ENCODE measurements at places on chromosomes 4 and X.
A peak's percentile ranks its signal among the peaks of the same experiment; 100 is the strongest.

DNA sequence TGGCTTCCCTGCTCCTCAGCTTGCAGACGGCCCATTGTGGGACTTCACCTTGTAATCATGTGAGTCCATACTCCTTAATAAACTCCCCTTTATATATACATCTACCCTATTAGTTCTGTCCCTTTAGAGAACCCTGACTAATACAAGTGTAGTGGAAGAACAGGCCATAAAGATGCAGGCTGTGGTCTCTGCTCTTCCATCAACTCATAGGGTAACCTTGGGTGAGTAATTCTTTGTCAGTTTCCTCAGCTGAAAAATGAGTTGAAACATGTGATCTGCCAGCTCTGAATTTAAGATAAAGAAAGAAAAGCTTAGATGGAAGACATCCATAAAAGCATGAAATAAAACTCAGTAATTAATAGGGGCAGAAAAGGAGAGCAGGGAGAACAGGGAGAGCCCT lies 103.6 kb downstream of the ENOX2 start:
- DNase-seq = no peak

DNA sequence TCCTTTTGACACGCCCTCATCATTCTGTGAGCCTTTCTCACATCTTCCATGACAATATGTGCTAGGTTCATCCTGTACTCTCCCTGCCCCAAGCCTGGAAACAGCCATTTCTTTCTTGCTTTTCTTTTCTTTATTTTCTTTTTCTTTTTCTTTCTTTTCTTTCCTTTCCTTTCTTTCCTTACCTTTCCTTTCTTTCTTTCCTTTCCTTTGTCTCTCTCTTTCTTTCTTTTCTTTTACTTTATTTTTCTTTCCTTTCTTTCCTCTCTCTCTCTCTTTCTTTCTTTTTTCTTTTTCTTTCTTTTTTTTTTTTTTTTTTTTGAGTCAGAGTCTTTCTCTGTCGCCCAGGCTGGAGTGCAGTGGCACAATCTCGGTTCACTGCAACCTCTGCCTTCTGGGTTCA lies 14.6 kb downstream of the PPP1R3F start:
- no peak for DNase-seq

- DNase-seq = peak; percentile 32
Measured at GRCh38 chr4:94452476-94453371, 982 bp downstream of the PDLIM5 start.

DNA sequence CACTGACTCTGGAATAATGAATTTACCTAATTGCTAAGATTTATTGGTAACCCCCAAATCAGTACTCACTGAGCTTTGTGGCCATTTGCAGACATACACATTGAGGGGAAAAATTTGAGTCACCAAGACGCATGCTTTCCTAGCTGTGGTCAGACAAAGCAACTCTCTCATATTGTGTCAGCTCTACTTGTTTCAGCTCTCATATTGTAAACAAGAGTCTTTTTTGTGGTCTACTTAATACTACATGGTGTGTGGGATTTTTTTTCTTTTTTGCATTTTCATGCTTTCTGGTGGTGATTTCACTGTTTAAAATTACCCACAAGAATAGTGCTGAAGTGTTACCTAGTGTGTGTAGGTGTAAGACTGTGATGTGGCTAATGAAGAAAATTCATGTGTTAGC lies 428.2 kb upstream of the GALNT7 start:
- no peak for DNase-seq

- no peak for DNase-seq
Measured at GRCh38 chr4:13617801-13618200, 9.7 kb downstream of the BOD1L1 start.

DNA sequence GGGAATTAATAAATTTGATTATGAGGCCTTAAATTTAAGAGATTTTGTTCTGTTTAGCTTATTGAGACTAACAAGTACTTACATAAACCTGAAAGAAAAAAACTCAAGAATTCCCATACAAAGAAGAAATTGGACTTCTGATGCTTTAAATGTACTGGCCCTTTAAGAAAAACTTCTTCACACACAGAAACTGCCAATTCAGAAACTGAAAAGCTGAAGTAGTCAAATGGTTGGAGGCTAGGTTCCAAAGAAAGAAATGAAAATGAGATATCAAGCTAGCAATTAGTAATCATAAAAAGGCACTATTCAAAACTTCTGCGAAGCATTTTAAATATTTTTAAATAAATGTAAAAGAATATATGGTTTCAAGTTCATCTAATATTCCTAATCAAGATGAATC lies 151.3 kb downstream of the THOC2 start:
- DNase-seq = no peak

DNA sequence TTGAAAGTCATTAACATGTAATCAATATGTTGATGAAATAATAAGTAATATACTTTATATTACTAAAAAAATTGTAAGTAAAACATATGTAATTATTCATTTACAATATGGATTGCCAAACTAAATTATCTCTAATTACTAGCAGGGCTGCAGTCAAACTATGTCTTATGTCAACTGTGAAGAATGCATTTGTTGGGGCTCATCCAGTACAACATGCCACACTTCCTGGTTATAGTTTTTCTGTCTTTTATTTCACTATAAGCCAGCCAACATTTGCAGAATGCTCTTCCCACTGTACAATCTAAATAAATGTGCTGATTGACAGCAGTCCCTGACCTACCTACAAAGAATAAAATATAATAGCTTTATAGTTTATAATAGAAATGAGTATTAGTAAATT lies 975.4 kb upstream of the NDST4 start:
- no peak for DNase-seq

DNA sequence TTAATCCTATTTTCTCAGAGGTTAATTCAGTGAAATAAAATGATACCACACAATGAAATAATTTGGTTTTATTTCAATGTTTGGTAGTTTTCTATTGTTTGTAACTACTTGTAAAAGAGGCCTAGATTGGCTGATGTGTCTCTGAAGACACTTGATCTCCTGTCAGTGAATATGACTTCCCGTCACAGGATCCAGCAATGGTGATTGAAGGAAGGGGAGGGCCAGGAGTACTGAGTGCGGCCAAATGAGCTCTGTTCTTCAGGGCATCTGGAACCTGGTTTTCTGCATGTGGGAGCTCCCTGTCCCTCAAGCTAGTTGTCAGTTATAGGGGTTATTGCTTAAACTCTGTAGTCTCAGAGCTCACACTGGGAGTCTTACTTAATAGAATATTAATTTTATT lies 86.5 kb upstream of the OTUD4 start:
- DNase-seq = no peak

- DNase-seq = no peak
Measured at GRCh38 chr4:151905197-151905596, 144.4 kb upstream of the GATB start.

GRCh38 chr4:105345838-105346237 lies 128.0 kb downstream of the PPA2 start:
- DNase-seq = no peak

DNA sequence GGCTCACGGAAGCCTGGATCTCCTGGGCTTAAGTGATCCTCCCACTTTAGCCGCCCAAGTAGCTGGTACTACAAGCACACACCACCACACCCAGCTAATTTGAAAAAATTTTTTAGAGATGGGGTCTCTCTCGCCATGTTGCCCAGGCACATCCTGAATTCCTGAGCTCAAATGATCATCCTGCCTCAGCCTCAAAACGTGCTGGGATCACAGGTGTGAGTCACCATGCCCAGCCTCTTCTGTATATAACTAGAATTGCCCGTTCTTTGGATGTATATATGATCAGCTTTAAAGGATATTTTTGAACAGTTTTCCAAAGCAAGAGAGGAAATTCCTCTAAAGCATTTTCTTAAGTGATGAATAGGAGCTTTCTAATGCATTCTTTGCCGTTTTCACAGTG lies 22.7 kb downstream of the ZFP42 start:
- no peak for DNase-seq

DNA sequence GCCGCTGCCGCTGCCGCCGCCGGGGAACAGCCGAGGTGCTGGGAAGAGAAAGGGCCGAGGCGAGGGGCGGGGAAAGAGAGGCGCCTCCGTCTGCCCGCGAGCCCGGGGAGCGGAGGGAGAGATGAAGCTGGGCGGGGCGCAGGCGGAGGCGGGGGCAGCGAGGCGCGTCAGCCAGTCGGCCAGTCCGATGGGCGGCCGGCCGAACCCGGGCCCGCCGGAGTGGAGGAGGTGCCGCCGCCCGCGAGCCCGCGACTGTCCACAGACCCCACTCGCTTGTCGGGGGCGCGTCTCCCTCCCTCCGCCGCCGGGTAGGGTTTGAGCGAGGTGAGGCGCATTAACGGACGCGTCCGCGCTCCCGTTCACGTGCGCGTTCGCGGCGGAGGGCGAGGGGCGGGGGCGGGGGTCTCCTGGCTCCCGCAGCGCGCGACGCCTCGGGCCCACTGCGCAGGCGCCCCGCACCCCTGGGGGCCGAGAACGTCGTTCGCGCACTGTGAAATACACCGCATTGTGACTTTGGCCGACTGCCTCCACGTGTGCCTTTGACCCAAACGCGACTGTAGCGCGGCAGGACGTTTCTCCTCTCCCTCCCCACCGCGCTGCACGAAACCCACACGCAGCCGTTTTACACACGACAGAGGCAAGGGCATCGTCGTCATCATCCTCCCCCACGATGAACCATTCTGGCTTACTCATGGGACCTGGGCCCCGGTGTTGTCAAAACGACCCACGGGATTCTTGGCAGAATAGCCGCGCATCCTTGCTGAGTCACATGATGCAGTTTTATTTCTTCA lies at the start of gene NUDT11:
Gene NUDT11, minus strand, starts transcription at position 92 of the 791 bp plus-strand sequence. CDS start 148 bp downstream, outside the sequence.
- no peak for DNase-seq

GRCh38 chrX:125954236-125954635 lies 211.9 kb downstream of the DCAF12L2 start:
- DNase-seq = no peak

- no peak for DNase-seq
Measured at GRCh38 chrX:25534091-25534490, 518.3 kb upstream of the ARX start.

DNA sequence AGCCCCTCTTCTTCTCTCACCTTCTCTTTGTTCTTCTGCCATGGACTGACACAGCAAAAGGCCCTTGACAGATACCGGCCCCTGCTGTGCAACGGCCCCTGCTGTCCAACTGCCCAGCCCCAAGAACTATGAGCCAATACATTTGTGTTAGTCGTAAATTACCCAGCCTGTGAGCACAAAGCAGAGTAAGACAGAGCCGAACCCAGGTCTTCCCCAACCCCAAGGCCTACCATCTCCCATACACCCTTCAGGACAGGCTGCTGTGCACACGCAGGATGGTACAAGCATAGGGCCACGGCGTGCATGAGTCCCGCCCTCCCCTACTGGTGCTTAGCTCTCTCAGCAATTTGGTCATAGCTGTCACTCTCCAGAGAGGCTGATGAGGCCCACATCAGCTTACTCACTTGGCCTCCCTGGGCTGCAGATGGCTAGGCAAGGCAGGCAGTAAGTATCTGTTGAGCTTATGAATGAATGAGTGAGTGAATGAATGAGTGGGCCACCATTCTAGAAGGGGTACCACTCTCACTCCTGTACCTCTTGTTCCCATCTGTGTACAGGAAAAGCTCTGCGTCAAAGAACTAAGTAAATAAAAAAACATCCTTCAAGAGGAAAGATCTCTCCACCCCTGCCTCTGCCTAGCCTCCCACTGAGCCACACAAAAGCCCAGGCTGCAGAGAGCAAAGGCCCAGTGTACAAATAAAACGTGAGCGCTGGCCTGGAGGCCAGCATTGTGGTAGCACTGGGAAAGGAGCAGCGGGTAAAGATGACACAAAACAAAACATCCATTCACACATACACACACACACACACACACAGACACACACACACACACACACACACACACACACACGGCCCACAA lies 13.9 kb downstream of the WDR1 start:
- DNase-seq = no peak

DNA sequence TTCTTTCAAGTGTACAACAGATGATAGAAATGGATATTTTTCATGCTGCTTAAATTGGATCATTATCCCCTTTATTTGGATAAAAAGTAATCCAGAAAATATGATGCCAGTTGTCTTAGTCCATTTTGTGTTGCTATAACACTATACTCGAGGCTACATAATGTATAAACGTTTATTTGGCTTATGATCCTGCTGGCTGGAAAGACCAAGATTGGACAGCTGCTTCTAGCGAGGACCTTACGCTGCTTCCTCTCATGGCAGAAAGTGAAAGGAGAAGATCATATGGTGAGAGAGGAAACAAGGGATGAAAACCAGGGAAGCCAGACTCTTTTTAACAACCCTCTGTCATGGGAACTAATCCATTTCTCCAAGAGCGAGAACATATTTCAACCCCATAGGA lies 102.7 kb downstream of the TRAM1L1 start:
- DNase-seq = no peak

DNA sequence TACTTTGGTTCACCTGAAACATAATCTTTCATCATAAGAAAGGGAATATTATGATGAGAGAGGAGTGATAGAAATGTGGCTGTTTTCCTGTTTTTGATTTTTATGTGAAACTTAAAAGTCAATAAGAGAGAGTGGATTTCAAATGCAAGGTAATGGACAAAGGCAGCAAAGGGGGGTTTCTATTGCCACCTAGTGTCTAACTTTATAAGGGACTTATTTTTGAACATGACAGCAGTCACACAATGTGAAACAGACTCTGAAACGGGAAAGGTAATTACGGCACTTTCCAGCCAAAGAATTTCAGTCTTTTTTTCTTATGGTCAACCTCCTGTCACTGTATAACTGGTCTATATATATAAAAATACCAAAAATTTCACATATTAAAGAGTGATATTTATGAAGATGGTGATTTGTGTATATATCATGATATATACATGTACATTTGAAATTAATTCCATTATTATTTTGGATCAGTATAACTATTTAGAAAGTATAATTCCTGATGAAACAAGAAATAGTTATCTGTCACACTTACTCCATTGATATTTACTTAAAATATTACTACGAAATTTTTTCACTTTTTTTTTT lies 127.1 kb downstream of the FBXO8 start:
- peak; percentile 29 for DNase-seq

- no peak for DNase-seq
Measured at GRCh38 chr4:24912252-24913118, at the start of gene CCDC149. TSS of gene CCDC149 (minus strand) at chr4:24913042. CDS start at chr4:24912864, 178 bp downstream.

GRCh38 chr4:183670251-183670650 lies 11.2 kb downstream of the TRAPPC11 start:
- DNase-seq = no peak

- DNase-seq = no peak
Measured at GRCh38 chrX:125522752-125523151, 203.1 kb downstream of the TEX13C start.

DNA sequence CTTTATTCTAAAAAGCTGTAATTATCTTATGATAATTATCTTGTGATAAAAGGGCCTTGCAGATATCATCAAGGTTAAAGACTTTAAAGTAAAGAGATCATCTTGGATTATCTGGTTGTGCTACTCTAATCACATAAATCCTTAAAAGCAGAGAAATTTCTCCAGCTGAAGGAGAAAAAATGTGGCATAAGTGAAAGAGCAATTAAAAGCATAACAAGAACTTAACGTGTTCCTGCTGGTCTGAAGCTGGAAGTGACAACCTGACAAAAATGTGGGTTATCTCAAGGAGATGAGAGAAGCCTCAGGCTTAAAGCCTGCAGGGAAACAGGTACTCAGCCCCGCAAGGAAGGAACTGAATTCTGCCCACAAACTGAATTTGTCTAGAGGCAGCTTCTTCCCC lies 449.1 kb upstream of the NDST4 start:
- no peak for DNase-seq
